ENCODE measurements at places on chromosomes 1 and 21. TPM values are rescaled to one million over a fixed set of nuclear protein-coding genes. Genes with fewer than 3 reads are reported as not detected.

DNA sequence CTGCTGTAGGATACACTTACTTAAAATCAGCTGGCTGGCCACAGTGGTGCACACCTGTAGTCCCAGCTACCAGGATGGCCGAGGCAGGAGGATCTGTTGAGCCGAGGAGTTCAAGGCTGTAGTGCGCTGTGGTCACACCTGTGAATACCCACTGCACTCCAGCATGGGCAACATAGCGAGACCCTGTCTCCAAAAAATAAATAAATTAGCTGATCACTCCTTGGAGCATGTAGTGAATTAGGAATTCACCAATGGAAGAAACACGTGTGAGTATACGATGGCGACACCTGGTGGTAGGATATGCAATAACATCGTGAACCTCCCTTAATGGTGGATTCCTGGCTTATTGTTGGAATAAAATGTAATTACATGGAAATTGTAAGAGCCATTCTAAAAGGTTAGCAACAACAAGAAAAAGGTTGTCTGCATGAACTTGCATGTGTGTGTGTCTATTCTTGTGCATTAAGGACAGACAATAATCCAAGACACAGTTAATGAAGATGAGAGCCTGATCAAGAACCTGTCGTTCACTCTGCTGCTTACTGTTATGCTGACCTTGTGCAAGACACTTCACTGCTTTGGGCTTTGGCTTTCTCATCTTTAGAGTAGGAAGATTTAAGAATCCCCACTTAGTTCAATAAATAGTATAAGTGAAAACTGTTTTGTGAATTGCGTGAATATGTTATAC lies 38.6 kb upstream of the COX20 start:
- peak; percentile 11 for DNase-seq

- no peak for DNase-seq
Observed at GRCh38 chr1:41353744-41354143, 7.5 kb upstream of the FOXO6 start.

DNA sequence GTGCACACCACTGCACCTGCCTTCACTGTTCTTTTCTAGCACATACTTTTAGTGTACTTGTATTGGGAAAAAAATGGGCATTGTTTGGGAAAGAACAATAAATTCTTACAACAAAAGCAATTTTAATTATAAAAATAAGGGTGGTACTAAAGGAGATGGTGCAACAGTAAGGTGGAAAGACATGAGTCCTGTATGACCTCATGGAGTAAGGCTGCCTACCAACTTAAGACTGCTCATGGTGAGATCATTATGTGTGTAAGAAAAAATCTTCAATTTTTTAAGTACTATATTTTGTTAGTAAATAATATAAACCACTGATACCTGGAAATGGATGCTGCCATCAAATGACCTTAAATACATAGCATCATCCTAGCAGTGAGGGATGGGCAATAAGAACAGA lies 29.6 kb upstream of the PHGDH start:
- DNase-seq = no peak

- DNase-seq = peak; percentile 71
Observed at GRCh38 chr1:43991476-43992231, at the start of gene CCDC24. Gene CCDC24, plus strand, starts transcription at chr1:43991599. Its CDS starts 280 bp downstream, at chr1:43991879.

GRCh38 chr1:10781137-10781536 lies 15.3 kb downstream of the CASZ1 start:
- DNase-seq = no peak

DNA sequence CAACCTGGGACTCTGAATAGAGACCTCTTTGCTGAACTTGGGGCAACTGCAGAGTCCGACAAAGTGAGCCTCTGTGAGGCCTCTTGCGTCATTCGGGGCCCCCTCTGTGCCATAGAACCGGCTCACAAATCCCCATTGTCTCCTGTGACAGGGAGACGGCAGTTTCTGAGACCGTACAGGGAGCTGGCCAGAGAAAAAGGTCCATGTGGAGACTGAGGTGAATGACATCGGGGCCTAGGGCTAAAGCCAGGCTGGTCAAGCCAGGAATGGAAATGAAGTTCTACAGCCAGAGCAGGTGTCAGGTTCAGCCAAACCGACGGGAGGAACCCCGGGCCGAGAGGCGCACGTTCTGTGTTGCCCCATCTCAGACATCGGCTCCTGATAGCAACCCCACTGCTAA lies 37.1 kb upstream of the TRIM67 start:
- DNase-seq = no peak

DNA sequence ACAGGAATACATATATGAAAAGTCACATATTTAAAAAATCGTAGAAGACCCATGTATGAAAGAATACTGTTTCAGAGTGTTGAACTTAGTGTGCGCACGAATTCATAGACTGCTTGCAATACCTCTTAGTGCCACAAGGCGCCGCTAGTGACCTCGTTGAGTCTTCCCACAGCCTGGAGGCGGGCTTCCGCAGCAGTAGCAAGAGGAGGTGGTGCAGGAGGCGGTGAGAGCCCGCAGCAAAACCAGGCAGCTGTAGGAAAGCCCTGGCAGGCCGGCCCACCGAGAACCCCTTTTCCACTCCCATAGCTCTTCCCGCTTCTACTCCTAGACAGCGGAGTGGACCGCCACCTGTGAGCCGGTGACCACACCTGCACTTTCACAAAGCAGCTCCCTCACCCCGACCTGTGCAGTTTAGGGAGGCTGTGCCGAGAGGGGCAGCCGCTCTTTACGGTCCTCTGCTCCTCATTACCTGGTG lies 23.5 kb downstream of the MTARC1 start:
- peak; percentile 53 for DNase-seq

DNA sequence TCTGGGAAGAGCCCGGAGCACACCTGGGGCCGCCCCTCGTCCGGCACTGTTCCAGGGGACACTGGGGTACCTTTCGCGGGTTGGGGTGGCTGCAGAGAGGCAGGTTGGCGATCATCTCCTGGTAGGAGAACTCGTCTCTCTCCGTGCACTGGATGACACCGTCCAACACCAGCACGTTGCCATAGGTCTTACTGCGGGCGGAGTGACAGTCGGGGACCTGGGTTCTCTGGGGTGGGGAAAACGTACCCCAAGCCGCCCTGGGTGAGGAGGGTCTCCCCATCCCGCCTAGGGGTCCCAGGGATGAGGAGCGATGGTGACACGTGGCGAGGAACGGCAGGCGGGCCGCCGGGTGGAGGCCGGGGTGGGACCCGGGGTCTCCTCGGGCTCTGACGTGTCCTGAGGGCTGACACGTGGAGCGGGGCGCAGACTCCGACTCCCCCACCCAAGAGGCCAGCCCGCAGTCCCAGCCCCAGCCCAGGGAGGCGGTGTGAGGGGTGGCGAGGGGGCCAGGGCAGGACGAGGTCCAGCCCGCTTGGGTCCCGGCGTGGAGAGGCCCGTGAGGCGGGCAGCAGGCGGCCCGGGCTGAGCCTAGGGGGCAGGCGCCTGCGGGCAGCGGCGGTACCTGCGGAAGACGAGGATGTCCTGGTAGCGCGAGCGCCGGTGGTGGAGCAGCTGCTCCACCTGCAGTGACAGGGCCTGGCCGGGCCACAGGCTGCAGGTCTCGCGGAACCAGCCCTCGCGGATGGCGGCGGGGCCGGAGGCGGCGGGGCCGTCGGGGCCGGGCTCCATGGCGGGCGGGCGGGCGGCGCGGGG lies 457 bp downstream of the SRM start:
- no peak for DNase-seq

DNA sequence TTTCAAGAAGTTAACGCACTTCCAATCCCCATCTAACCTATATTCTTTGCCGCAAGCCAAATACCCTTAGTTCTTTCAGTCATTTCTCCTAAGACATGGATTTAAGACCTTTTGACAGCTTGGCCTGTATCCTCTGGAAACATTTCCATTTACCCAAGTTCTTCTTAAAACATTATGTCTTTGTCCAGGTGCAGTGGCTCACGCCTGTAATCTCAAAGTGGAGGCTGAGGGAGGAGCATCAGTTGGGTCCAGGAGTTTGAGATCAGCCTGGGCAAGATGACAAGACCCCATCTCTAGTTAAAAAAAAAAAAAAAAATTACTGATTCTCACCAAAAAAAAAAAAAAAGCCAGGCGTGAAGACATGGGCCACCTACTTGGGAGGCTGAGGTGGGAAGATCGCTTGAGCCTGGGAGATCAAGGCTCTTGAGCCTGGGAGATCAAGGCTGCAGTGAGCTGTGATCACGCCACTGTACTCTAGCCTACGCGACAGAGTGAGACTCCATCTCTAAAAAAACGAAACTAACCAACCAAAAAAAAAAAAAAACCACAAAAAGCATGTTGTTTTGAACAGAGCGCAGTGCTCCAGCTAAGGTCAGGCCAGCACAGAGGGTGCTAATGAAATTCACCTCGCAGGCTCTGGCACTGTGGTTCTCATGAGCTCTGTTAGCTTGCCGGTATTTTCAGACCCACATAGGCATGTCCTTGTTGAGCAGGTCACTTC lies 36.0 kb downstream of the NUAK2 start:
- DNase-seq = peak; percentile 60

The XCL2 gene
- total RNA-seq = 211 TPM

The DNAJC28 gene
- 0.16 TPM for total RNA-seq

The GPR25 gene
- total RNA-seq = not detected

The MARCKSL1 gene
- total RNA-seq = 42.5 TPM

Measured in activated T-helper 2 cell treated with anti-CD3 and anti-CD28 coated beads, Interferon-gamma antibody, Interleukin-2, Interleukin-4, amounts not matched to agents 10 μg/mL and 5 μg/mL and 100 μg/mL, durations not matched to agents 14 hours and 24 hours and 36 hours (primary cell).